T-helper 2 cell (primary cell): ENCODE measurements at places on chromosomes 2 and 18.

GRCh38 chr2:180115269-180115668 lies 108.2 kb upstream of the CWC22 start:
- DNase-seq, result no peak

GRCh38 chr2:104487366-104487765 lies 366.5 kb upstream of the POU3F3 start:
- DNase-seq, result no peak

GRCh38 chr2:42136782-42137124 lies 32.4 kb upstream of the EML4 start:
- no peak for DNase-seq

DNA sequence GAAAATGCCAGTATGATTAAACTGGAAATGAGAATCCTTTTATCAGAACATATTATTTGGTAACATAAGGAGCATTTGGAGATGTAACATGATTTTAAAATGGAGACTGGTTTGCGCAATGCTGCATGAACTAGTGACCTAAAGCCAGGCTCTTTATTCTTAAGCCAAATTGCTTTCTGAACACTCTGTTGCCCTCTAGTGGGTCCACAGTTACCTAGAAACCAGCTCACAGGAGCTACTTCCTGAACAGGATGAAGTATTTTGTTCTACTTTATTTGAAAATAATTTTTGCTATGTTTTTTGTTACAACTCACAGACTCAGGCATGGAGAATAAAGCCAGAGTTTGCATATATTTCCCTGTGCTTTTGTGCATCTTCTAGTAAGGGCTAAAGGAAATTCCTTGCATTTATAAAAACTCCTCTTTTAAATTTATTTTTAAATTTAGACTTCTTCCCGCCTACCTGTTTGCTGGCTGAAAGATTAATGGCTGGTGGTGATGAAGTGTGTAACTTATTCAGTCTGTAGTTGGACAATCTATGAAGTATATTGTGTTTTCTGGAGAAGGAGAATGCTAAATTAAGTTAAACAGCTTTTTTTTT lies 146.7 kb downstream of the PARD3B start:
- DNase-seq, result peak; percentile 56

DNA sequence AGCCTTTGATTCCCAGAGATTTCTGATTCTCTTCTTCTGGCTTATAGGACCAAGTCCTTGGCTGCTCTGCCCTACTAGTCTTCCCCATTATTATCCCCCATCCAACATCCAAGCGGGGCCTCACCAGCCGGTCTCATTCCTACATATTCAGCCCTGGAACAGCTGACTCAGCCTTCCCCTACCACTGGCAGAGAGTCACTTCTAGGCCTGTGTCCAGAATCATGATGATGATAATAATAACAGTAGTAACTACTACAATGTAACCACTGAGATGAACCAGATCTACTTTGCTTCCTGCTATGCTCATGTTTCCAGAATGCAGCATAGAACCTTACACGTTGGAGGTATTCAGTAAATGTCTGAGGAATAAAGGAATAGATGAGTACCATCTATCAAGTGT lies 295.2 kb downstream of the SRBD1 start:
- no peak for DNase-seq

DNA sequence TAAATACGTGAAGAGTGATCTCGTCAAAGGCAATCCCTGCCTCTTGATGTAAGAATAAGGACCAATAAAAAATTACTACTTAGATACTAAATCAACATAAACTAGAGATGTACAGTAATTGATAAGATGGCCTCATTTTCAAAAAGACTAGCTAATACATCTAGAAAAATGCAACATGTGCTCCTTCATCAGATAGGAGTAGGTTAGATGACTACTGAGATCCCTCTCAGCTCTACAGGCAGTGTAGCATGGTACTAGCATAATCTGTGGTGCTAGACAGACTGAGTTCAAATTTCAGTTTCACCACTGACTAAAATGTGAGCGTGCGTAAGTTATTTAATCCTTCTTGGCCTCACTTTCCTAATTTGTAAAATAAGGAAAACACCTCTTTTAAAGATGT lies 82.6 kb upstream of the FRZB start:
- no peak for DNase-seq

DNA sequence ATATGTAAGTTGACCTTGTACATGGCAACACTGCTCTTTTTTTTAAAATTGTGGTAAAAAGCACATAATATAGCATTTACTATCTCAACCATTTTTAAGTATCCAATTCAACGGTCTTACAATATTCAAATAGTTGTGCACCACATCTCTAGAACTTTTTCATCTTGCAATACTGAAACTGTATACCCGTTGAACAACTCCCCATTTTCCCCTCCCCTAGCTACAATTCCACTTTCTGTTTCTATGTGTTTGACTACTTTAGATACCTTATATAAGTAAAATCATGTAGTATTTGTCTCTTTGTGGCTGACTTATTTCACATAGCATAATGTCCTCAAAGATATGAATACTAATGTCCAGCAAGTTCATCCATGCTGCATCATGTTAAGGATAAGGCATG lies 452.1 kb downstream of the TXNL1 start:
- no peak for DNase-seq
